SW 1271 (cell line): ENCODE measurements at places on chromosomes 3 and 15.

- DNase-seq, result no peak
Observed at GRCh38 chr3:13587442-13587841, 38.5 kb downstream of the FBLN2 start.

DNA sequence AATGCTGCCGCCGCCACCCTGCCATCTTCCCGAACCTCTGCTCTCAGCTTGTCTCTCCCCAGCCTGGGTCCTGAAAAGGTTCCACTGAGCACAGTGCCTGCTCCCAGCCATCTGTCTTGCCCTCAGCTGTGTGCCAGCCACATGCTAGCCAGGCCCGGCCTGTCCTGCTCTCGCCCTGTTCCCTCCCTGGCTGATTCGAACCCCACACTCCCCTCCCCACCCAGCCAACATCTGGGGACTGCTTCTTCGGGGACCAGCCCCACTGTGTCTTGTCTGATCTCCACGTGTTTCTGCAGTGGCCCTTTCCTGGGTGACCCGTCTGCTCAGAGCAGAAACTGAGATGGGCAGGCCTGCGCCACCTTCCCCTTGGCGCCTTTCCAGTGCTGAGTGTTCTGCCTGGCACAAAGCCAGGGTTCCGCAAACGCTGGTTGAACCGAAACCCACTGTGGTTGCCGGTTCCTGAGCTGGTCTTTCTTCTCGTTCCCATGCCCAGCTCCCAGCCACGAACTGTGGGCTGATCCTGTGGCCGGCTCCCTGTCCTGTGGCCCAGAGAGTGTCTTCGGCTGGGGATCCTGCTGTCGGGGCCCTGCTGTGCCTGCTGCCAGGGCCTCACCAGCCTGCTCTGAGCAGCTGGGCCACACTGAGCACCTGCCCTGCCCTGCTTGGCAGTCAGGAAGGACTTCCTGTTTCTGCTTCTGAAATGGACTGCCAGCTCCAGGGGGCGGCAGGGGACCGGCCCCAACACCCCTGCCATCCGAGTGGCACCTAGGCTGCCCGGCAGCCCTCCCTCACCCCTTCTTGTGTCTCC, 62.7 kb upstream of the KLF13 start:
- no peak for DNase-seq

GRCh38 chr3:37594873-37595783, 266.6 kb upstream of the CTDSPL start:
- DNase-seq, result no peak

DNA sequence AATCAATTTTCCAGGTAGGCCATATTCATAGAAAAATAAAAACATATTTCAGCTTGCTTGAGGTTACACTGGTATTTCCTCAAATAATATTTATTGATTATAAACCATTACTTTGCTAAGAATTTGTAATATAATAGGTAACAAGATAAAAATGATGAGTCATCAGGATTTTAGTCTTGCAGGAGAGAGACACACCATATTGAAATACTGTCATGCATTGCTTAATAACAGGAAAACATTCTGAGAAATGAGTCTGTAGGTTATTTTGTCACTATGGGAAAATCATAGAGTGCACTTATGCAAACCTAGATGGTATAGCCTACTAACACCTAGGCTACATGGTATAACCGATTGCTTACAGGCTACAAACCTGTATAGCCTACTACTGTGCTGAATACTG, 990.5 kb downstream of the OTOL1 start:
- DNase-seq, result no peak

DNA sequence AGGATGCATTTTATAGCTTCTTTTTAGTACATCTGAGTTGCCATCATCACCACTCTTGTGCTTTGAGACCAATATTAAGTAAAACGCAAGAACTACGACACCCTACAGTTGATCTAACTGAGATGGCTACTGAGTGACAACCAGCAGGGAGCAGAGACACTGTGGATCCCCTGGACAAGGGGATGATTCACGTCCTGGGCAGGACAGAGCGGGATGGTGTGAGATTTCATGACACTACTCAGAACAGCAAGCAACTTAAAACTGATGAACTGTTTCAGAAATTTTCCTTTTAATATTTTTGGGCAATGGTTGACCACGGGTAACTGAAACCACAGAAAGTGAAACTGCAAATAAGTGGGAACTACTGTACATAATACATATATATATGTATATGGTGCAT, 299.2 kb downstream of the ADAMTS17 start:
- DNase-seq, result peak; percentile 30

- DNase-seq, result no peak
Observed at GRCh38 chr15:100988857-100989256, 69.7 kb downstream of the LRRK1 start.

DNA sequence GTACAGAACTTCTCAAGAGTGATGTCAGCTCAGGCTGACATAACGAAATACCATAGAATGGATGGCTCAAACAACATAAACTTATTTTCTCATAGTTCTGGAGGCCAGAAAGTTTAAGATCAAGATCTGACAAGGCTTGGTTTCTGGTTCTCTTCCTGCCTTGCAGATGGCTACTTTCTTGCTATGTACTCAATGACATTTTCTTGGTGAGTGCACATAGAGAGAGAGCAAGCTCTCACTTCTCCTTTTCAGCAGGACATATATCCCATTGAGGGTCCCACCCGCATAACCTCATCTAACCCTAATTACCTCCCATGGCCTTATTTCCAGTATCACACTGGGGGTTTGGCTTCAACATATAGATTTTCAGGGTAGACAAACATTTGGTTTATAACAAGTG, 1072.1 kb downstream of the PLOD2 start:
- DNase-seq, result no peak
